ENCODE measurements at places on chromosomes 7 and 10. TPM values are rescaled to one million over a fixed set of nuclear protein-coding genes. Genes with fewer than 3 reads are reported as not detected.
A peak's percentile ranks its signal among the peaks of the same experiment; 100 is the strongest.

DNA sequence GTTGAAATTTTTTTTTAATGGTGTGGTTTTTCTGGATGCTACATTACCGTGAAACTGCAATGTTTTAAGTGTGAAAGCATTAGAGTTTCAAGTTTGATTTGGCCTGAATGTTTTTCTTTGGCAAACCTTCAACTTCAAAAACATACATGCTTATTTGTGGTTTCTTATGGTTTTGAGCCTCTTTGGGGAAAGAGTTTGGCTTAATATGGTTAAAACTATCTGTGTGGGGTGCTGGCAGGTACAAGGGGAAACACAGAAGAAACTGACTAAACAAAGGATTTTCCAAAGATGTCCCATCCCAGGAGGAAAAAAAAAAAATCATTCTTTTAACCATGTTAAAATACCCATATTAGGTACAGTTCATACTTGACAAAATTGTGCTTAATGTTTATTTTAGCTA lies 121.1 kb downstream of the HGF start:
- H3K36me3 ChIP-seq: no peaks in the 10 kb centered on the region
- H3K4me1 ChIP-seq: no peaks in the 10 kb centered on the region

- H3K27ac ChIP-seq: no peak overlapping the region
- no peak for DNase-seq
- H3K4me1 ChIP-seq: no peaks in the 10 kb centered on the region
- H3K36me3 ChIP-seq: no peaks in the 10 kb centered on the region
- H3K27me3 ChIP-seq: no peaks in the 10 kb centered on the region
Measured at GRCh38 chr10:133097418-133097817, 9.7 kb downstream of the ADGRA1 start.

DNA sequence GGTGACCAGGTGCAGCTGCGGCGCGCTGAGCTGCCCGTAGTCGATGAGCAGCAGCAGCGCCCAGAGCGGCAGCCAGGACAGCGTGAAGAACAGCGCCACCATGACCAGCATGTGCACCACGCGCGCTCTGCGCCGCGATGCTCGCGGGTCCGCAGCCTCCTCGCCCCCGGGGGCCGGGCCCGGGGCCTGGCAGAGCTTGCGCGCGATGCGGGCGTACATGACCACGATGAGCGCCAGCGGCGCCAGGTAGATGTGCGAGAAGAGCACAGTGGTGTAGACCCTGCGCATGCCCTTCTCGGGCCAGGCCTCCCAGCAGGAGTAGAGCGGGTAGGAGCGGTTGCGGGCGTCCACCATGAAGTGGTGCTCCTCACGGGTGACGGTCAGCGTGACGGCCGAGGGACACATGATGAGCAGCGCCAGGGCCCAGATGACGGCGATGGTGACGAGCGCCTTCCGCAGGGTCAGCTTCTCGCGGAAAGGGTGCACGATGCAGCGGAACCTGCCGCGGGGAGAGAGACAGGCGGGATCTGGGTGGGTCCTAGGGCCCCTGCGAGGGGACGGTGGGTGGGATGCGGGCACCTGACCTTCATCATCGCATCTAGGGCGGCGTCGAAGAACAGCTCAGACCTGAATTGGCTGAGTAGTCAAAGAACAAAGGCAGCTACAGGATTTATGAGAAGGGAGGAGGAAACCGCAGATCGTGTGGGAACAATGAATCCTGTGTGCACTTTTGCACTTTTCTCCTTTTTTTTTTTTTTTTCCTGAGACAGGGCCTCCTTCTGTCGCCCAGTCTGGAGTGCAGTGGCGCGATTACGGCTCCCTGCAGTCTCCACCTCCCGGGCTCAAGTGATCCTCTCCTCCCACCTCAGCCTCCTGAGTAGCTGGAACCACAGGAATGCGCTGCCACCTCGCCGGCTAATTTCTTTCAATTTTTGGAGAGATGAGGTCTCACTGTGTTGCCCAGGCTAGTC lies 22.4 kb upstream of the PPA1 start:
- no peak overlapping the region for H3K27ac ChIP-seq
- DNase-seq: no peak
- peaks cover 16% of the 10 kb centered on the region for H3K27me3 ChIP-seq

DNA sequence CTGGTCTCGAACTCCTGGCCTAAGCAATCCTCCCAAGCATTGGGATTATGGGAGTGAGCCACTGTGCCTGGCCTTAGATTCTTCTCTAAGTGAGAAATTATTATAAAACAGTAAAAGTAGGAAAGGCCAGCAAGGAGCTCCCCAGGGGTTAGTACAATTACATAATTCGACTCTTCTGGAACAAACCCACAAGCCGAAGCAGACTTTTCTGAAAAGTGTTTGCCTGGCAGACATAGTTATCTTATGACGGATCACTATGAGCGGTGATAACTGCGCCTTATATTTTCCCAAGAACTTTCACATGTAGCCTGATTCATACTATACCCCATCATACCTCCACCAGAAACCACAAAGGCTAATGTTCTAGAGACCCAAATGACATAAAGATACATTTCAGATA lies 30.2 kb upstream of the SH3PXD2A start:
- peaks cover 39% of the 10 kb centered on the region for H3K36me3 ChIP-seq
- no peaks in the 10 kb centered on the region for H3K4me1 ChIP-seq
- H3K4me3 ChIP-seq: no peak overlapping the region
- H3K27ac ChIP-seq: peak overlapping the region; percentile 32
- no peaks in the 10 kb centered on the region for H3K27me3 ChIP-seq

The UTF1 gene
- total RNA-seq: not detected

The SRGN gene
- total RNA-seq: 79.4 TPM
